ENCODE measurements at places on chromosomes 4 and X. TPM values are rescaled to one million over a fixed set of nuclear protein-coding genes. Genes with fewer than 3 reads are reported as not detected.

The SLC16A2 gene
- 14.3 TPM for total RNA-seq

The CT45A3 gene
- not detected for total RNA-seq

The CFP gene
- total RNA-seq: 0.30 TPM

The NAT8L gene
- 0.30 TPM for total RNA-seq

The GPR143 gene
- total RNA-seq: 1.5 TPM

The RNF212 gene
- 1.8 TPM for total RNA-seq

The GPM6B gene
- not detected for total RNA-seq

The CHRNA9 gene
- total RNA-seq: not detected

The CTAG1B gene
- not detected for total RNA-seq

The TMEM271 gene
- total RNA-seq: not detected

The BRS3 gene
- total RNA-seq: not detected

The ART3 gene
- not detected for total RNA-seq

The SGCB gene
- 61.5 TPM for total RNA-seq

The UNC5C gene
- total RNA-seq: not detected

The ADH1C gene
- not detected for total RNA-seq

The FATE1 gene
- total RNA-seq: not detected

The PPP2R2C gene
- not detected for total RNA-seq

The F11 gene
- not detected for total RNA-seq

The F9 gene
- total RNA-seq: not detected

The LGI2 gene
- total RNA-seq: under 0.01 TPM

The MAGEE2 gene
- total RNA-seq: not detected

The FBXW7 gene
- total RNA-seq: 74.7 TPM

The STARD8 gene
- total RNA-seq: 0.59 TPM

The ODAPH gene
- 0.18 TPM for total RNA-seq

The TLR3 gene
- 2.1 TPM for total RNA-seq

The XK gene
- under 0.01 TPM for total RNA-seq

The SRPX gene
- total RNA-seq: 94.4 TPM

The ZC4H2 gene
- total RNA-seq: 3.9 TPM

The CCKAR gene
- 0.30 TPM for total RNA-seq

The WDFY3 gene
- total RNA-seq: 62.7 TPM

The STPG2 gene
- total RNA-seq: 0.05 TPM

The LINC00632 gene
- 13.4 TPM for total RNA-seq

The CYLC1 gene
- not detected for total RNA-seq

The TAF9B gene
- total RNA-seq: 9.5 TPM

The ERCC6L gene
- 0.30 TPM for total RNA-seq

The HS3ST1 gene
- under 0.01 TPM for total RNA-seq

The QRFPR gene
- total RNA-seq: not detected

The VCX3A gene
- not detected for total RNA-seq

The FOXR2 gene
- not detected for total RNA-seq

The GAGE2A gene
- not detected for total RNA-seq

The NUP62CL gene
- total RNA-seq: not detected

The TEX13D gene
- not detected for total RNA-seq

The NHSL2 gene
- total RNA-seq: 1.5 TPM

The TMEM131L gene
- total RNA-seq: 10.4 TPM

The ITIH6 gene
- not detected for total RNA-seq

The AR gene
- 2.1 TPM for total RNA-seq

The SORBS2 gene
- 15.8 TPM for total RNA-seq

Data from smooth muscle cell of the umbilical artery (primary cell).